ENCODE measurements at places on chromosomes 7 and 10.

GRCh38 chr10:819326-819725, 112.2 kb downstream of the LARP4B start:
- DNase-seq = no peak

DNA sequence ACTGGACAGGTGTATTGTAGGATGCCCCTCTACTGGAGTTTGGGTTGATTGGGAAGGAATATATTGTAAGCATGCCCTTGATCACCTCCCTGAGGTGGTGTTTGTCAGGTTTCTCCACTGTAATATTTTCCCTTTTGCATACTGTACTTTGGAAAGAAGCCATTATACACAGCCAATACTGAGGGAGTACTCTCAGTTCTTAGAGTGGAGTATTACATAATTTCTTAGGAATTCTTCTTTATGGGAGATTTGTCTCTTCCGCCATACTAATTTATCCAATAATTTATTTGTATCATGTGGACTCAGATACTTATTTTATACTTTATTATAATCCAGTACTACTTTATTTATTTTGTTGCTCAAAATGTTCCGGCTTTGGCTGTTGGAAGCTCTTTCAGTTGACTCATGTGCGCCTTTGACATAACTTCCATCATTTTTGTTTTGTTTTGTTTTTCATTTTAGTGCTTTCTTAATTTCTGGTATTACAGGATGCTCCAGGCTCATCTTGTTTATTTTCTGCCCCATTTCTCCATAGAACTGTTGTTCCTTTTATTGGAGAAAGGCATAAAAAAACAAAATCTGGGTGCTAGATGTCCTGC, 29.7 kb downstream of the MKLN1 start:
- no peak for DNase-seq

DNA sequence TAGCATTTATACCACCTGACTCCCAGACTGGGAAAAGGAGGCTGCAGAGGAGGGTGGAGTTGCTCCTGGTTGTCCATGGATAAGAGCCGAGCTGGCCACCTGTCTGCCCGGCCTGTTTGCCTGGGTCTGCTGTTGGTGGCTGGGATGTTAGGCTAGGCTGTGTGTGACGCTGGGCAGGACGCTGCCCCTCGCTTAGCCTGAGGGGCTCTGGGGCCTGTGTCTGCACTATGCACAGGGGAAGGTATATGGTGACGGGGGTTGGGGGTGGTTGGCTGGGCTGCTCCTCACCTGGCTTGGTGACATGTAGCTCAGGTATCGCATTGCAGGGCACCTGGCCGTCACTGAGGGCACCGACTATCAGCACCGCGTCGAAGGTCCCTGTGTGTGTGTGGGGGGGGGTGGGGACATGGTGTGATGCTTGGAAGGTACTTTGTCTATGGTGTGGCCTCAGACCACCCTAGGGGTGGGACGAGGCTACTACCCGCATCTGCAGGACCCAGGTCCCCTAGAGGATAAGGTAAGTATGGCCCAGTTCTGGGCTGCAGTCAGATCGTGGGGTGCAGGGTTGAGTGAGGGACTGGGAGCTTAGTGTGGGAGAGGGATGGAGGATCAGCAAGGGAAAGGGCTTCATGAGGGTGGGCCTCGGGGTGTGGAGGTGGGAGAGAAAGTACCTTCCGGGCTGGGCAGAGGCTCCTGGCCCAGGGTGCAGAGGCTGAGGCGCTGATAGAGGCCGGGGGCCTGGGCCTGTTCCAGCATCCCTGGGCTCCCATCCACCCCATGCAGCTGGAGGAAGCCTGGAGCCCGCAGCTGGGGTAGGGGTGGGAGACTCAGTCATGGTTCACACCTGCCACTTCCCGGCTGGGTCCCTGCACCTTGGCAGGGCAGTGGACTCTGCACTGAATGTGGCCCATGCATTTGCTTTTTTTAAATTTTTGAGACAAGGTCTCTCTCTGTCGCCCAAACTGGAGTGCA, 2.3 kb downstream of the METTL27 start:
- no peak for DNase-seq

GRCh38 chr7:151767557-151767956, 109.4 kb downstream of the PRKAG2 start:
- no peak for DNase-seq

- no peak for DNase-seq
Measured at GRCh38 chr7:135383525-135384175, 126.3 kb downstream of the CNOT4 start.
